Mucosa of descending colon (tissue), 3 donors: ENCODE measurements at places on chromosomes 1 and 21.

DNA sequence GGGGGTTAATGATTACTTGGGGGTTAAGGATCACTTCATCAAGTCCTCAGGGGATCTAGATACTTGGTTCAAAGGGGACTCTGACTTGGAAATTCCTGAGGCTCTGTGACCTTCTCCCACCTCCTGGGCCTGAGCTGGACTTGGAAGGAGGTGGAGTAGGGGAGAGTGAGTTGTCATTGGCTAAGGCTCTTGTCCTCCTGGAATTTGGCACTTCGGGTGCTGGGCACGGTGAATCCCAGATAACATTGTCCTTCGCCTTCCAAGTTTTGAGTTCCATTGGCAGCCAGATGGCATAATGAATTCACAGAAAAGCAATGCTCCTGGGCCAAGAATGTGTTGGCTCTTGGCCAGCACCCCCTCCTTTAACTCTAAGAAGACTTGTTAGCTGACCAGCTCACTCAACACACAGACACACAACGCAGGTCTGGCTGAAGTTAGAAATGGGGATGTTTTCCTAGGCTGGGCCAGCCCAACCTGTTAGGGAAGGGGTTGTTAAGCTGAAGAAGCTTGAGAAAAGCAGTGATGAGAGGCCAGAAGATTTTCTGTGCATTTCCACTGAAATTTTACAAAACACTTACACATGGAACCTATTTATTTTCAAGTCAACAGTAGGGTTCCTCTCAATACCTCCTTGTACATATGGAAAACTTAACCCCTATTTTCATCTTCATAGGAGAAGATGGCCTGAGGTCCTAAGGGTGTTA lies 29.7 kb downstream of the SLC26A9 start:
- no peak for DNase-seq

DNA sequence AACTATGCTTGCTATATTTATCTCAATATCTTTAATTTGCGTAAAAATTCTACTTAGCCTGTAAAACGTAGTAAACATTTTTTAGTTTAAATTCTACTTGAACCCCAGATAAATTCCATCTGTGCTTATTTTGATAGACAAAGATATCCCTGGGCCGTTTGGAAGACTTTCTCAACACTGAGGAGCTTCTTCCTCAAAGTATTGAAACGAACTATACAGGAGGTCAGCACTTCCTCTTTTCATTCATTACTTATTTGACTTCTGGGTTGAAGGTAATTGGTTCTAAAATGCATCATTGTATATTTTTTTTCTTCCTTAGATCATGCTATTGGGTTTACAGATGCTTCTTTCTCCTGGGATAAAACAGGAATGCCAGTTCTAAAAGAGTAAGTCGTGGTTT lies 74.7 kb downstream of the HSPA13 start:
- DNase-seq, result no peak

DNA sequence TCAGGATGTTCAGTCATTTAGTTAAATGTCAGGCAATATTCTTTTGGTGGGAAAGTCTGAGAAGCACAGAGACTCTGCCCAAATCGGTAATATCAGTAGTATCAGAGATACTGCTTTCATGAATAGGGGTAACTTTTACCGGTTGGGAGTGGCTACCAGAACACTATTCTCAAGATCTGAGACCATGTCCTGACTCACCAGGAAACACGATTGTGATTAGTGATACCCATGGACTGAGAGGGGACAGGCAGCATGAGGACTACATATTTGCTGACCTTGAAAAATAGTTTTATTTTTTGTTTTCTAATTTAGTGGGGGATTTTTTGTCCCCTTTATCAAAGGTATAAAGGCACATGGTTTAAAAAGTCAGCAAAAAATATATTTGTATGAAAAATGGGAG lies 76.0 kb upstream of the NEK2 start:
- DNase-seq, result no peak

GRCh38 chr1:17791055-17791390 lies 35.9 kb downstream of the ACTL8 start:
- no peak for DNase-seq

GRCh38 chr21:24899138-24899537 lies 708.1 kb downstream of the MRPL39 start:
- no peak for DNase-seq

- DNase-seq, result no peak
Observed at GRCh38 chr1:235213752-235214151, 52.7 kb upstream of the RBM34 start.

- DNase-seq, result no peak
Observed at GRCh38 chr1:215054266-215054665, 28.3 kb upstream of the KCNK2 start.

DNA sequence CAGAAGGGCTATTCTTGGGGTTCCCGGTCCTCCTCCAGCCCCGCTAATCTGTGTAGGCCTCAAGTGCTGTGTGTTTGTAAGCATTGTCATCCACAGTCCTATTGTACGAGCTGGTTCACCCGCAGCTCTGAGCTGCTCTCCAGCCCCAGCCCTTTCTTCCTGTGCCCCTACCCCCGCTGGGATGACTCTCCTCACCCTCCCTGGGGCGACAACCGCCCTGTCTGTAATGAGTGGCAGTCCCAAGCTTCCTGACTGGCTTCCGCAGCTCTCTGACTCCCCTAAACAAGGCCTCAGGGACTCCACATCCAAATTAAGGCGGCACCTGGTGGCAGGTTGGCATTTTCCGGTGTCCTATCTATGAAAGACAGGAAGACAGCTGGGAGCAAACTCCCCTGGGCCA lies 45.8 kb downstream of the TFF3 start:
- DNase-seq, result no peak

DNA sequence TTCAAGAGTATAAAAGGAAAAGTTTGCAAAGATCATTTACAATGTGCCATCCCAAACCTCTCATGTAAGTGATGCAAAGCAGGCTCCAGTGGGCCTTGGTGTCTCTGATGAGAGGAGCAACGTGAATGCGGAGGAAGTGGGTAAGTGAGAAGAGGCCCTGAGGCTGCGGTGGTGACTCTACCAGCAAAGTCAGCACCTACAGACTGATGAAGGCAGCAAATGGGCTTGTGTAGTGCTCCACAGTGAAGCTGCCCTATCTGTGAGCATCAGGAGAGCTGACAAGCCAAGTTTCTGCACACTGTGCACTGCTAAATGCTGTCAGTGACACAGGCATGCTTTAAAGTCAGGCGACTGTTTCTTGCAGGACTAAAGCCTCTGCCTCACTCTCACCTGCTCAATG lies 15.6 kb upstream of the RAP1A start:
- peak; percentile 53 for DNase-seq

DNA sequence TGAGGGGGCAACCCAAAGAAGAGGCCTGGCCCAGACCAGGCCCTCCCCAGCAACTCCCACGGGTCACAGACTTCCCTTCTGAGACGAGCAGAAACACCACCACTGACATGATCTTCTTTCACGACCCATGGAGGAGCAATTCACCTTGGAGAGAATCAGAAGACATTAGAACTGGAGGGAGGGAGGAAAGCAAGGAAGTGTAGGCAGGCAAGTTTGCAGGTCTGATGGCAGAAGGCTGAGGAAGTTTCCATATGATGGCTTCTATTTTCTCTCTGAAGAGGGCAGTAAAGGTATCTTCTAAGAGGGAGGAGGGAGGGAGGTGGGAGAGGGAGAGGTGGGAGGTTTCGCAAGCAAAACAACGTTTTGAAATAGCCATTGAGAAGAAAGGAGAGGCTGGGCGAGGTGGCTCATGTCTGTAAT lies 1.4 kb upstream of the UBXN10 start:
- DNase-seq, result no peak
